ENCODE measurements at places on chromosomes 11 and 22.

DNA sequence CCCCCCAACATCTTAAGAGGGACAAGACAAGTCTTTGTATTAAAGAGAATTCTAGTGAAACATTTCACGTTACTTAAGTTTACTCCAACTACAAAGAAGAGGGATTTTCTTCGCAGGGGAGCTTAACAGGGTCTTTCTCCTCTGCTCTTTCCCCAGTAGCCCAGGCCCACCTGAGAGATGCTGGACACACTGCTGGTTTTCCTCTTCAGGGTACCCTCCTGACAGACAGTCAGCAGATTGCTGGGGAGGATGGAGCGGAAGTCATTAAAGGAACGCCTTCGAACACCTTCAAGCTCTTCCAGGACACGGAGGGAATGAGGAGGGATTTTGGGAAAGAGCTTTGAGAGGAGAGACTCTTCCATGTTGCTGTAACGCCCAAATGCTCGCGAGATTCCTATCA, 39.1 kb downstream of the PI4KA start:
- H3K27ac ChIP-seq, result no peak overlapping the region
- peaks cover 7% of the 10 kb centered on the region for H3K36me3 ChIP-seq
- DNase-seq, result no peak
- no peaks in the 10 kb centered on the region for H3K27me3 ChIP-seq
- no peaks in the 10 kb centered on the region for H3K4me1 ChIP-seq

- no peak for DNase-seq
- no peaks in the 10 kb centered on the region for H3K4me1 ChIP-seq
- no peaks in the 10 kb centered on the region for H3K27me3 ChIP-seq
- H3K36me3 ChIP-seq, result no peaks in the 10 kb centered on the region
- H3K27ac ChIP-seq, result no peak overlapping the region
- no peak overlapping the region for H3K4me3 ChIP-seq
Measured at GRCh38 chr11:91802475-91802874, 422.1 kb upstream of the FAT3 start.

DNA sequence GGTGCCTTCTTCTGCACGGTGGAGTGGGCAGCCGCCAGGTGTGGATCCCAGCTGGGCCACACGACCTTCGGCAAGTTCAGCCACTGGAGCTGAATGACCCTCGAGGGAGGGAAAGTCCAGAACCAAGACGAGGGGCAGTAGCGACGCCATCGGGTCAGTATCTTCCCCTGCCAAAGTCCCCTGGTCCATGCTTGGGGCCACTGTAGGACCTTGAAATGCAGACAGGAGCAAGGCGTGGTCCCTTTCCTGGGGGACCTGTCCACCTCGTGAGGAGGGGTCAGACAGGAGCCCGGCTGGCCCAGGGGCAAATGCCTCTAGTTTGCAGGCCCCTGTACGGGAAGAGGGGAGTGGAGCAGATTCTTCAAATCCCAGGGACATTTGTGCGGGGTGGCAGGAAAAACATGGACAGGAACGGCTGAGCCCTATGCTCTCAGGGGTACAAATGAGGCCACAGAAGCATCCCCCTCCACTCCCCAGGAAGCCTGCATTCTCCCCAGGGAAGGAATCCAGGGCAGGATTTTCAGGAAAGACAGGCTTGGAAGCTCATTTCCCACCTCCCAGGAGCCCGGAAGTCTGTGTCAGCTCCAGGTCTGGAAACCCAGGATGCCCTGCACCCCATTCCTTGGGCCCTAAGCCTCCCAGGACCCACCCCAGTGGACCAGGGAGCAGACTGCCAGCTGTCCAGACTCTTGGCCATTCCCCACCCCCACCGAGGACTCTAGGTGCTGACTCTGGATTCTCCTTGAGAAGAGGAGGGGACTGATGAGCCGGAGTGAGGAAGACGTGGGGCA, 6.6 kb downstream of the SHANK2 start:
- H3K27me3 ChIP-seq, result peaks cover 30% of the 10 kb centered on the region
- DNase-seq, result no peak
- H3K36me3 ChIP-seq, result no peaks in the 10 kb centered on the region
- no peak overlapping the region for H3K4me3 ChIP-seq

- H3K4me1 ChIP-seq, result no peaks in the 10 kb centered on the region
- peaks cover 1% of the 10 kb centered on the region for H3K36me3 ChIP-seq
- no peaks in the 10 kb centered on the region for H3K27me3 ChIP-seq
- H3K4me3 ChIP-seq, result no peak overlapping the region
Measured at GRCh38 chr11:85109141-85109540, 518.0 kb downstream of the DLG2 start.

GRCh38 chr22:25347752-25348102, 128.3 kb downstream of the CRYBB2 start:
- DNase-seq, result no peak
- H3K36me3 ChIP-seq, result peaks cover 1% of the 10 kb centered on the region
- no peak overlapping the region for H3K27ac ChIP-seq
- H3K4me1 ChIP-seq, result no peaks in the 10 kb centered on the region

DNA sequence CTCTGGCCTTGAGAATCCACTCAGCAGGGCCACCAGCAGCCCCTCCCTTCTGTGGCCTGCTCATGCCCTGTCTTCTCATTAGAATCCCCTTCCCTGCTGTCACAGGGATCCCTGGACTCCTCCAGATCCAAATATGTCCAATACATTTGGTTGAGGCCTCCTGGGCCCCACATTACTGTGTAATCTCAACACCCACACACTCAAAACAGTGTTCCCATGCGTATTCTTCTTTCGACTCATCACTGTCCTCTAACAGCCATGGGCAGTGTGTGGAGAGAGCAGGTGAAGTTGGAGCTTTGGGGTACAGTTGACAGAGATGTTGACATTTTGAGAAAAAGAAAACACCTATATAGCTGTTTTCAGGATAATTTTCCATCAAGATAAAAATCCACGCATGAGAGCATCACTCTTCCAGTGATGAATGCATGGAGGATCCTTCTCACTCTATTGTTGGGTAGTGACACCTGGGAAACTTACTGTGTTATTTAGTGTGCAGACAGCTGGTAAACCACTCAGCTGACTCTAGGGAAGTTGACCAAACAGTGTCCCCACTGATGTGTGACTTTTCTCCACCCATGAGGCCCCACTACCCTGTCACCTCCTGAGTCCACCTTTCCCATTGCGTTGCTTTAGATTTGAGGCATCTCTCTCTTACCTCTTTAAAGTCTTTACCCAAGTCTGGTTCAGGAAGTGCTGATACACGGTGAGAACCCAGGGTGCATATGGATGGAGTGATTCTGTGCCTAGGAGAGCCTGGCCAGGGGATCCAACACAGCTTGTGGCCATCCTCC, 28.7 kb upstream of the VPREB1 start:
- peaks cover 31% of the 10 kb centered on the region for H3K4me1 ChIP-seq
- H3K27ac ChIP-seq, result no peak overlapping the region
- H3K36me3 ChIP-seq, result no peaks in the 10 kb centered on the region
- H3K4me3 ChIP-seq, result no peak overlapping the region

DNA sequence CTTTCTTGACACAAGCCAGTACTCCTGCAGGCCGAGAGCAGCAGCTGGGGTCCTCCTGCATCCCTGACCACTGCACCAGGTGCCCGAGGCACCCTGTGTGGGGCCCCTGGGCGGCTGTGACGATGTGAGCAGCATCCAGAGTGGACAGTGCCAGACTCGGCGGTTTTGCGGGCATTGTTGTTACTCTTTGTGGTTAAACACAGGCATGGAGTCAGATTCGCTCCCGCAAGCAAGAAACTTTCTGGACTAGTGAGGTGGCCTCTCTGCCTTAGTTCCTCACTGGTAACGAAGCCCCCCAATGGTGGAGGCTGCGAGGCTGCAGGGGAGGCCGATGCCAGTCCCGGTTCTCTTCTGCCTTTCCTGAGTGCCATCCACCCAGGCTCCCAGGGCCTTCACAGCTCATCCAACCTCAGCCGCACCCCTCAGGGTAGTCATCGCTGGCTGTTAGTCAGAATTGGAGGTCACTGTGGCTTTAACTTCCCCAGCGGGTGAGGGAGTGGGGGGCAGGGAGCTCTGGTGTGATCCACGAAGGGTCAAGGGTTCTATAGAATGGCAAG, 3.7 kb upstream of the CLDN5 start:
- H3K27ac ChIP-seq, result no peak overlapping the region
- H3K36me3 ChIP-seq, result no peaks in the 10 kb centered on the region
- H3K4me3 ChIP-seq, result no peak overlapping the region
- H3K27me3 ChIP-seq, result peaks cover 17% of the 10 kb centered on the region

GRCh38 chr22:41620589-41621098, at the start of gene DESI1:
Gene DESI1 (minus strand): TSS chr22:41621043. CDS start chr22:41620839, 204 bp downstream.
- peak within 1 kb of the TSS; percentile 95 for H3K4me3 ChIP-seq
- no peaks in the 10 kb centered on the region for H3K27me3 ChIP-seq
- H3K27ac ChIP-seq, result peak within 1 kb of the TSS; percentile 97
- H3K36me3 ChIP-seq, result peaks cover 16% of the 10 kb centered on the region

DNA sequence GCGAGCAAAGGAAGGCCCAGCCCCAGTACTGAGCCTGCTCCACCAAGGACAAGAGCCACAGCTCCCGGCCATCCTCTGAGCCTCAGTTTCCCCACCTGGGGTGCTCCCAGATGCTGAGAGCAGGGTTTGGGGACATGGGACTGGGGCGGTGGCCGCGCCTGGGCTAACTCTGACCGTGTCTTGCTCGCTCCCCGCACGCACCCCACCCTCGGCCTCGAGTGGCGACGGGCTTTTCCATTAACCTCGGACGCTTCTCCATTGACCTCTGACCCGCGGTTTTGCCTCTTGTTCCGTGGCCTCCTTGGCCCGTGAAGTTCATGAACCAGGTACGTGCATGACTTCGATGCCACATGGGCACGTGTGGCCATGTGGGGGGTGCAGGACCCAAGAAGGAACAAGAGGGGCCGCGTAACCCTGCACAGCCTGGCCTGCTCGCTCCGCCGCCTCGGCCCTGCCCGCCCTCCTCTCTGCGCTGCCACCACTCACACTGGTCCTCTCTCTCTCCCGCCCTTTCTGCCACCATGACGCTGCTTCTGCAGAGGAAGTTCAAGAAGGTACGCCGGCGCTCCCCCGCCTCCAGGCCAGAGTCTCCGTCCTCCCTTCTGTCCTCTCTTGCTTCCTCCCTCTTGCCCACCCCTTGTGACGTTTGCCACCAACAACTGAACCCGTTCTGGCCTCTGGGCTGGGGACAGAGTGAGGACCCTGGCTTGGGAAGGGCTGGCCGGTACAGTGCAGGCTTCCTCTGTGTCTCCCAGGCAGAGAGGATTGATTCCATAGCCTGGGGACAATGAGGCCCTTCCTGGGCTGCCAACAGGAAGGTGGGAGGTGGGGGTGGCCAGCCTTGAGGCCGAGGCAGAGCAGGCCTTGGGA, 6.9 kb downstream of the TNNT3 start:
- H3K27me3 ChIP-seq, result peaks cover under 1% of the 10 kb centered on the region
- H3K4me1 ChIP-seq, result no peaks in the 10 kb centered on the region
- H3K27ac ChIP-seq, result no peak overlapping the region
- H3K4me3 ChIP-seq, result no peak overlapping the region
- H3K36me3 ChIP-seq, result no peaks in the 10 kb centered on the region
- no peak for DNase-seq

GRCh38 chr11:38304926-38305325, 1706.9 kb upstream of the RAG2 start:
- H3K27me3 ChIP-seq, result no peaks in the 10 kb centered on the region
- H3K27ac ChIP-seq, result no peak overlapping the region
- H3K4me1 ChIP-seq, result no peaks in the 10 kb centered on the region
- no peak overlapping the region for H3K4me3 ChIP-seq
- no peaks in the 10 kb centered on the region for H3K36me3 ChIP-seq

DNA sequence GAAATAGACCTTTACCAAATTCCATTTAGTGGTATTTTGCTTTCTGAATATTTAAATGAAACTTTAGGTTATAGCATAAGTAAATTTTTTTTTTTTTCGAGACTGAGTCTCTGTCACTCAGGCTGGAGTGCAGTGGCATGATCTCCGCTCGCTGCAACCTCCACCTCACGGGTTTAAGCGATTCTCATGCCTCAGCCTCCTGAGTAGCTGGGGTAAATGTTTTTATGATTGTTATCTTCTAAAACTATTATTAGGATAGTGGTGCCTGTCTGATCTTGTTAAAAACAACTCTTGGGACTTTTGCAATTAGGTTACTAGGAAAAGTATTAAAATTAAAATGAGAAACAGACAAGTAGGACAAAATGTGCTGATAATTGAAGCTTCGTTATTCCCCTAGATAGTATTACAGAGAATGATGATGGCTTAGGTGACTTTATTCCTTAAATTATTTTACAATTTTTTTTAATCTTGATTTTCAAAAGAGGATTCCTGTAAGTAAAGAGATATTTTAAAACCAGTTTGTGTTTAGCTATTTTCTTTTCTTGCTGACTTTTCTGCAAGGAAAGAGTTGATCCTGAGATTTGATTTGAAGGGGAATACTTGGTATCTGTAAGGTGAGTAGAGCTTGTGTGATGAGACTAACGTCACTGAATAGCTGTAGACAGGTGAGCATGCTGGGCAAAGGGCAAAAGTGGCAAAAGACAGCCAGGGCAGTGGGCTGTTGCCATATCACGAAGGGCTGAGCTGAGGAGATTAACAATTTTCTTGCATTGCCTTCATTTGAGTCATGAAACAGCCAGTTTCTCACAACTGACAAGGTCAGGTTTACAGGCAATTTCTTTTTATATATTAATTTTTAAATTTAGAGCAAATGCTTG, 20.8 kb downstream of the CRKL start:
- peaks cover 80% of the 10 kb centered on the region for H3K4me1 ChIP-seq
- no peak overlapping the region for H3K4me3 ChIP-seq
- DNase-seq, result no peak
- H3K27me3 ChIP-seq, result no peaks in the 10 kb centered on the region
- no peak overlapping the region for H3K27ac ChIP-seq

GRCh38 chr11:100066399-100066798, 620.7 kb upstream of the ARHGAP42 start:
- no peaks in the 10 kb centered on the region for H3K27me3 ChIP-seq
- no peak overlapping the region for H3K27ac ChIP-seq
- H3K4me3 ChIP-seq, result no peak overlapping the region
- DNase-seq, result no peak

GRCh38 chr11:16911186-16911585, 103.0 kb downstream of the PLEKHA7 start:
- no peaks in the 10 kb centered on the region for H3K36me3 ChIP-seq
- no peaks in the 10 kb centered on the region for H3K27me3 ChIP-seq
- H3K4me1 ChIP-seq, result peaks cover 14% of the 10 kb centered on the region
- no peak overlapping the region for H3K27ac ChIP-seq
- no peak for DNase-seq

GRCh38 chr11:11731311-11732083, 109.7 kb upstream of the GALNT18 start:
- no peak overlapping the region for H3K4me3 ChIP-seq
- no peaks in the 10 kb centered on the region for H3K4me1 ChIP-seq
- no peak for DNase-seq
- H3K27me3 ChIP-seq, result peaks cover 32% of the 10 kb centered on the region
- H3K27ac ChIP-seq, result no peak overlapping the region

- H3K4me3 ChIP-seq, result no peak overlapping the region
- peaks cover 3% of the 10 kb centered on the region for H3K4me1 ChIP-seq
- H3K36me3 ChIP-seq, result no peaks in the 10 kb centered on the region
- no peak overlapping the region for H3K27ac ChIP-seq
- DNase-seq, result no peak
- no peaks in the 10 kb centered on the region for H3K27me3 ChIP-seq
Measured at GRCh38 chr22:17194213-17194612, 25.0 kb downstream of the ADA2 start.

GRCh38 chr22:50699001-50699755, 26.6 kb downstream of the SHANK3 start:
- no peak for DNase-seq
- no peaks in the 10 kb centered on the region for H3K36me3 ChIP-seq
- H3K27ac ChIP-seq, result no peak overlapping the region
- H3K4me1 ChIP-seq, result peaks cover 13% of the 10 kb centered on the region
